IMR-90 (cell line): ENCODE measurements at places on chromosomes 3 and 15. TPM values are rescaled to one million over a fixed set of nuclear protein-coding genes. Genes with fewer than 3 reads are reported as not detected.

Gene TYRO3
- 15.1 and 18.4 TPM in 2 replicates for polyA plus RNA-seq

Gene TERC
- polyA plus RNA-seq: not detected in 2 replicates

Gene GOLGA8J
- not detected in 2 replicates for polyA plus RNA-seq

DNA sequence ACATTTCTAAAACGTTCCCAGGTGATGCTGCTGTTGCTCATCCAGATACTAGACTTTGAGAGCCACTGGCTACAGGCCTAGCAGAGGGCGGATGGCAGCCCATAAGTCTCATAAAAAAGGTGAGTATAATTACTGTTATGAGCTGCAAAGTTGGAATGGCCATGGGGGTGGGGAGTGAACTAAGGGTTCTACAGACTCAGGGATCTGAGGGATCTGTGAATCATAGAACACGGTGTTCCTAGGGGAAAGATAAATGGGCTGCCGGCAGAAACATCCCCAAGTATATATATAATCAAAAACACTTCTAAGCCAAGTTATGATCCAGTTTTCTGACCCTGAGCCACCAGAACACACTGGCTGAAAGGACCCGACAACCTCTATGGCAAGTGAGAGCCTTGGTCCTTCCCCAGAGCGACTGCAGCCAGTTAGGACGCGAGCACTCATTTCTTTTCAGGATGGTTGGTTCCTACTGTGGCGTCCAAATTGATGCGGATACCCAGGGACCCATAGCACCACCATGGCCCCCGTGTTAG, 7.9 kb upstream of the SYNM start:
- DNase-seq: no peak

DNA sequence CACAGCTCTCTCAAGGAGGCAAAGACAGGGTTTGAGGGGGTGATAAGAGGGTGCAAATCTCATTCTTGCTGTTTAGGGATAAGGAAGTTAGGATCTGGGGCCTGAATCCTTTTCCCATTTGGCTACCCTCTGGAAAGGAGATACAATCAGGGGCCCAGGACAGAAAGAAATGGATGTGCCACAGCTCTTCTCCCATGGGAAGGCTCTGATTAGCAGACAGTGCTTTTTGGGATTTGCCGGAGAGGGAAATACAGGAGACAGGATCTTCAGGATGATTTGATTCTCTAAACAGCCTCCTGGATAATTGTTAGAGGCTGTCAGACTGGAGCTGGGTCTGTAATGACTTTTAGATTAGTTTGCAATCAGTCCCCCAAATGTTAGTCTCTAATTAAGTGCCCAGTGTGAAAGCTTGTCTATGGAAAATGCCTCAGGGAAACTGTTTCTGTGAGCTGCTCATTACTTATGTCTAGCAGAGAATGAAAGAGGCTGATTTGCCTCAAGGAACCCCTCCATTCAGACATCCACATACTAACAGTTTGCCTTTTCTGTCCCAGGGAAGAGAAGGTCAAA, 67.6 kb downstream of the COL6A5 start:
- DNase-seq: no peak

DNA sequence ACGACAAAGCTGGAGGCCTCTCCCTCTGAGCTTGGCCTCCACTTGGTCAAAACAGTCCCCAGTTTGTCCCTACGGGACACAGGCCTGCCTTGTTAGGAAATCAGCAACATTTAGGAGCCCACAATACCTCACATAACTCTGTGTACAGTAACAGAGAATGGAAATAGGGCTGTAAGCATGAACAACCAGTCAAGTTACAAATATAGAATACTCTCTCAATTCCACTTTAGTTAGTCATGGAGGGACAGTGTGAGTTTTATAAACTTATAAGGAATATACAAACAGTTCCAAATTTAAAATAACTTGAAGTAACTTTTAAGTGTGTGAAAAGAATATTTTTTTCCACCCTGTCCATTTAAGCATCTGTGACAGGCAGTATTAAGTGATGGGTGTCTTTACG, 129.4 kb downstream of the PGPEP1L start:
- DNase-seq: peak; percentile 79

DNA sequence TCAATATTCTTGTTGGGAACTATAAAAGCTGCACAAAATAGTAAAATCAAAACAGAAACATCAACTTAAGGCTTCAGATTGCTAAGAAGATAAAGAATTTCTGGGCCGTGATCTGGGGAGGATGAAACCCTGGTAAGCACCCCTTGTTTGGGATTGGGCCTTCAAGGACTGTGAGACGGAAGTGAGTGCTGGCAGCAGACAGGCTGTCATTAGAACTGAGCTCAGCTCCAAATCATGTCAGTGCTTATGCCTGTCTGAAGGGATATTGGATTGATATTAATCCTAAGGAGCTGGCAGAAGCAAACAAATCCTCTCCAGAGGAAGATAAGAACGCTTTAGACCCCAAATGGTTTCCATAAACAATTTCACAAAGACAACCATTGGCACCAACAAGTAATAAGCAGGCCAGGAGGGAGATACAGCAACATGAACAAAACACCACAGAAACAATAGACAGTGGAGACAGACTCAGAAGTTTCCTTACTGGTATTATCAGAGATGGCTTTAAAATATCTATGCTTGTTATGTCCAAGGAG, 72.6 kb upstream of the CTXND1 start:
- no peak for DNase-seq

DNA sequence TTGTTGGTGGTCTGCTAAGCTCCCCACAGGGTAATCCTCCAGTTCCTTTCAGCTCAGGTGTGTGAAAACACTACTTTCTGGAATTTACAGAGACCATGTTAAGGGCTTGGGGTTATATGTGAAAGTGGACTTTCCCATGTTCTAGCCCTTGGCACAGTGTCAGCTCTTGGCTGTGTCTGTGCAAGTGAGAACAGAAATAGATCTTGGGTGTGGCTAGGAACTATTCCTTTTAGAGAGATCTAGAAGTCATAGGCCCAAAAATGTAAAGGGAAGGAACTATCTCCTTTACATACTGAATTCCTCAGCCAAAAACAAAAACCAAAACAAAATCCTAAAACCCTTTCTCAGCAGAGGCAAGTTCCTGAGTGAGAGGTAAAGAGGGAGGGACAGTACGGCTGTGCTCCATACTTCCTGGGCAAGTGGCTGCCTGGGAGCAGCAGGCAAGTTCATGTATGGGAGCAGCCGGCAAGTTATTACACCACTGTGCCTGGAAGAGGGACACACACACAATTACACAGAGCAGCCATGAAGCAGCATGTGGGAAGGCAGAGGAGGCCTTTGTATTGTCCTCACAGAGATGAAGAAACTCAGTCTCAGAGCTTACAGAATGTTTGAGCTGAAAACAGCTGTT, 19.9 kb upstream of the C3orf62 start:
- no peak for DNase-seq

DNA sequence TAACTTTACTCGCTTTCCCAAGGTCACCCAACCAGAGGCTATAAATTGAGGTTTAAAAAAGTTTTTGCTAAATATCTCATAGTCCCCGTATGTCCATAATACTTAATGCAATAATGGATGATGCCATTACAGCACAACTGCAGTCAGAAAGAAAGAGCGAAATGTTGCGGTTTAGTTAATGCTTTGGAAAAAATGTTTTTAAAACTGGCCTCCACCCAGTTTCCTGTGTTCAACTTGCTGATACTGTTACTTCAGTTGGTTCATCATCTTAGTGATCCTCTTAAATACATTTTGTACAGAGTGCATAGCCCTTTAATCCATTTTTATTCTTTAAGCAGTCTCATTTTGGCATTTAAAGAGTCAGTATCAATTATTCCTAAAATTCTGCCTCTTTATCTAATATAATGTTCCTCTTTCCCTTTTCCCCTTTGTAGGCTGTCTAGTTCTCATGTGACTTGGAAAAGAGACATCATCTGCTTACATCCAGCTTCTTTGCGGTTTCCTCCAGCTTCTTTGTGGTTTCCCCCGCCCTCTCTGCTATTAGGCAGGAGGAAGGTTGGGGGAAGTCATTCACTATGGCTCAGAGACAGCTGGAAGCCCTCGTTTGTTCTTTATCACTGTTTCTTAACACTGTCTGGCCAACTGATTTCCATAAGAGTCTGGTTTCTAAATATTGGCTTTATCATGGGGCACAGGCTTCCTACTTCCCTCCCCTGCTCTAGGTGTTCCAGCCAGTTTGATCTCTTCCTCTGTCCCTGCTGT, 154.3 kb downstream of the GOLIM4 start:
- peak; percentile 88 for DNase-seq

DNA sequence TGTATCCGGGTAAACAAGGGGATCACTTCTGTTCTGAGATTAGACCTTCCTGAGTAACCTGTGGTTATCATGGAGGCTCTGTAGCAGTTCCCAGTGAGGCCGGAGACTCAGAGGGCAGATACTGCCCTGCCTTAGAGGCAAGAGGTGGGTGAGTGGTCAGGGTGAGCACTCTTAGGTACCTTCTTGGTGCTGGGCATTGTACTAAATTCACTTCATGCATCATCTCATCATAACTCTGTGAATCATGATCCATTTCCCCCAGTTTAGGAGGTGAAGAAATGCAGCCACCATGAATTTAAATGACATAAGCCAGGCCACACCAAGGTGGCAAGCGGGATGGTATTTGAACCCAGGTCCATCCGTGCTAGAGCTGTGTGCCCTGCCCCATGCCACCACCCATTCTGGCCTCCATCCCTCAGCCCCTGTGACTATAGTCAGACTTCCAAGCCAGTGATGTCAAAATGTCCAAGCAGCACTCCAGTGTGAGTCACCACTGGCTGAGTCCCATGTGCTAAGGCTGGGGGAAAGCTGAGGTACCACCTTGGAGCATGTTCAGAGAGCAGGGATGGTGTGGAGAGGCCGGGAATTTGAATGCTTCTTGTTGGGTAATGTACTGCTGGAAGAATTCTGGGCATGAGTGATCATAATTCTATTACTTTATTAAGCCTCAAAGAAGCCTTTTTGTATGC, 88.8 kb downstream of the EPHB1 start:
- DNase-seq: no peak

GRCh38 chr3:18114894-18115293, 310.2 kb downstream of the SATB1 start:
- no peak for DNase-seq
